ENCODE measurements at places on chromosomes 6 and 20.
A peak's percentile ranks its signal among the peaks of the same experiment; 100 is the strongest.

DNA sequence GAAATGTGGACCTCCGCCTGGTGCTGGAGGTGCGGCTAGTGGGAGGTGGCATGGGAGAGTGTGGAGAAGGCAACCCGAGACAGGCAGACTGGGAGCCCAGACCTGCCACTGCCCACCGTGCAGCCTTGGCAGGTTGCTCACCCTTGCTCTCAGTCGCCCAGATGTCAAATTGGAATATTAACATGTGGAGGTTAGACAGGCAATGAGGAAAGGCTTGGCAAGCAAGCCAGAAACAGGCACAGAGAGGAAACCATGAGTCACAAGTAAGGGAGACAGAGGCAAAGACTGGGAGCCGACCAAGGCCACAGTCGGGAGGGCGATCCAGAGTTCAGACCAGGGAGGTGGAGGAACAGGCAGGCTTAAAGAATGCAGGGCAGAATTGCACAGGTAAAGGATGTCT is 178.2 kb downstream of the FOXC1 start:
- DNase-seq, result no peak

- DNase-seq, result no peak
These were observed 104.9 kb upstream of the PREP start for GRCh38 chr6:105507811-105508210.

DNA sequence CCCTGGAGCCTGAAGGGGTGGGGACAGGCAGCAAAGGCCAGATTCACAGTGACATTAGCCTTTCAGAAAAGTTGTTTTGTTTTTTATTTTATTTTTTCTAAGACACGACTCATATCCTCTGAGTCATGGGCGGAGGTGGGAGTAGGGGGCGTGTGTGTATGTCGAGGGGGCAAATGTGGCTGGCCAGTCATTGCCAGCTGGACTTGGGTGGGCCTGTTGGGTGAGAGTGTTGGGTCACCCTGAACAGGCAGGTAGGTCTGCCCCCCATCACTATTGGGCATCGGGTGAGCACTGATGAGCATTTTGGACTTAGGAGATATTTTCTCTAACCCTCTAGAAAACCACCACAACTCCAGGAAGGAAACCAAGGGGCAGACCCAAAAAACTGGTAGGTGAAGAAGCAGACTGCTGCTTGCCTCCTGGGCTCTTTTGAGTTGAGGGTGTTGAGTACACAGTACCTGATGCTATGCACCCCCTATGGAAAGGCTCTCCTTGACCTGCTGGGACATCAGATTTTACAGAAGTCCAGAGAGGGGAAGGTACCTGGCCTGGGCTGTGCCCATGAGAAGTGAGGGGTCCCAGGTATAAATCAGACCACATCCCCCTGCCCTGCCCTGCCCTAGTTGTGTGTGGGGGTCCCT is 5.6 kb downstream of the SMIM29 start:
- no peak for DNase-seq

GRCh38 chr20:62558779-62559178 is 83.0 kb upstream of the GATA5 start:
- no peak for DNase-seq

GRCh38 chr6:137973201-137973600 is 106.1 kb downstream of the TNFAIP3 start:
- no peak for DNase-seq

DNA sequence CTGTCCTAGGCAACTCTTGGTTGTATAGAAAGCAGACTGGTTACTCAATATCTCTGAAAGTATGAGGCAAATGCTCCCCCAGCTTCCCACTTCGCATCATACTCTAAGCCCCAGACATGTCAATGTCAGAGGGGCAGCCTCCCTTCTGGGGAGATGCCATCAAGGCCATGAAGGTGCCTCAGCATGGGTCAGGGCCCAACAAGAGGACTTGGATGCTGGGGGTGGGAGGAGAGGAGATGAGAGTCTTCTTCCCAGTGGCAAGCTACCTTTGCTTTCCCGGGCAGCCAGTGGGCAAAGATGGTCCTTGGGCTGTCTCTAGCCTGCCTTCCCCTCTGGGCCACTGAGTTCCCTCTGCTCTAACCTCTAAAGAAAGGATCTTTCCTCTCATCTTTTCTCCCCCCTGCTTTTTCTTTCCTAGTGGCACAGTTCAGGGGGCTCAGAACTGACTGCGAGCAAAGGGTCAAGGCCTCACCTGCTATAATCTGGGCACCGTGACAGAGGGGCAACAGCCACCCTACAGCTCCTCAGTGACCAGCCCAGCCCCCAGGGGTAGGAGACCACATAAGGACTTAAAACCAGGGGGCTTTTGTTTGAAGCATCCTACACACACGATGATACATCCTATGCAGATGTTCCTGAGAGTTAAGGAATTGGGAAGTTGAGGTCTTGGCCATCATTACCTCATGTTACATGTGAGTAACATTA is 26.2 kb downstream of the MOCS1 start:
- no peak for DNase-seq

GRCh38 chr20:64177787-64178186 is 13.5 kb downstream of the MYT1 start:
- DNase-seq, result no peak

DNA sequence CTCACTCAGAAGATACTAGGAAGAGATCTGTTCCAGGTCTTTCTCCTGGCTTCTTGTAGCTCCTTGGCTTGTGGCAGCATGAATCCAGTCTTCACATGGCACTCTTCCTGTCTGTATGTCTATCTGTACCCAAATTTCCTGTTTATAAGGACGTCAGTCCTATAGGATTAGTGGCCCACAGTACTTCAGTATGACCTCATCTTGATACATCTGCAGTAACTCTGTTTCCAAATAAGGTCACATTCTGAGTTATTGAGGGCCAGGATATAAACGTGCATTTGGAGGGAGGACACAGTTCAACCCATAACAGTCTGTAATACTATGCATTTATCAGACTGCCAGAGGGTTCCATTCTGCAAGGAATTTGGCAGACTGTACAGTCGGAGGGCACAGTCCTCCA is 57.6 kb upstream of the DYNLRB1 start:
- no peak for DNase-seq

DNA sequence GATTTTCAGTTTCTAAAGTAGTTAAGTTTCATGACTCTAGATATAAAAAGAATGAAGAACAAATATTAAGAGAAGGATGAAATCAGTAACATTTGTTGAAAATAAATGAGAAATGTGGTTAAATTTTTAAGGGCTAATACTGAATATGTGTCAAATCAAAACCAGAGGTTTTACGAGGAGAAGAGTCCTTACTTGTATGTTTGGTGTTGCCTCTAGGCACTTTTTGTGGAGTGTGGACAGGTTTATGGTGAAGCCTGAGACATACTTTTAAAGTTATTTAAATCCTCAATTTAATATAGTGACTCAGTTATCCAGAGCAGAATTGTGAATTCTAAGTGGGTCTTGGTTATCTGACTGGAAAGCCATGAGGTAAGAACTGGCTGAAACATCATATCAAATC is 68.7 kb downstream of the COL19A1 start:
- DNase-seq, result no peak

- DNase-seq, result no peak
These were observed 7.9 kb downstream of the CCDC167 start for GRCh38 chr6:37491830-37492208.

GRCh38 chr20:19552221-19553180 is 205.6 kb upstream of the RIN2 start:
- DNase-seq, result peak; percentile 25
